AML-193 (cell line): ENCODE measurements at places on chromosomes 13 and 19.

DNA sequence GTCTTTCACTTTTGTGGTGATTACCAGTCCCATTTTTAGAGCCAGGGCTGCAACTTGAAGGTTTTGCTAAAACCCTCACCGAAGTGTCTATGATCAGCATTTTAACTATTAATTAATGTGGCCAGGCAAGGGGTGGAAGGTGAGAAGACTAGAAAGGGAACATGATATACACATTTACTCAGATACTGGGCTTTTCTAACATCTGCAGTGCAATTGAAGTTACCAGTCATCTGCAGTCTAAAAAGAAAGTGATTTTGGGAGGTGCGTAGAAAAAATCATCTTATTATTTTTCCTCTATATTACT lies 481 bp downstream of the ALOX5AP start:
- no peak for DNase-seq

- no peak for DNase-seq
These were observed 9.4 kb downstream of the SAMD4B start for GRCh38 chr19:39351537-39352064.

DNA sequence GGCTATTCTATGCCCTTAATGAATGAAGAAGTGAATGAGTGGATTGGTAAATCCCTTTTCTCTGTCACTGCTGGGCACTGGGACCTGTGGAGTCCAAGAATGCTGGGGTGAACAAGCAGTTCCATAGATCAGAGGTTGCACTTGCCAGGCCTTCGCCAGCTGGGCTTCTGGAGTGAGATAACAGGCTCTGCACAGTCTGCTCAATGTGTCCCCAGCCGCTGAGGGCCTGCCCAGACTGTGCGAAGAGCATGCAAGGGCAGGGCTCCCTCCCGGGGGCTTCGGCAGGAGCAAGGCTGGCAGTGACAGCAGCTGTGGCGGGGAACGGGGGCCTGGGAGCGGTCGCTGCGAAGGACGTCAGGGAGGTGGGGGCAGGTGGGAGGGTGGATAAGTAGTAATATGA lies 51.3 kb downstream of the ZNF536 start:
- DNase-seq = no peak

DNA sequence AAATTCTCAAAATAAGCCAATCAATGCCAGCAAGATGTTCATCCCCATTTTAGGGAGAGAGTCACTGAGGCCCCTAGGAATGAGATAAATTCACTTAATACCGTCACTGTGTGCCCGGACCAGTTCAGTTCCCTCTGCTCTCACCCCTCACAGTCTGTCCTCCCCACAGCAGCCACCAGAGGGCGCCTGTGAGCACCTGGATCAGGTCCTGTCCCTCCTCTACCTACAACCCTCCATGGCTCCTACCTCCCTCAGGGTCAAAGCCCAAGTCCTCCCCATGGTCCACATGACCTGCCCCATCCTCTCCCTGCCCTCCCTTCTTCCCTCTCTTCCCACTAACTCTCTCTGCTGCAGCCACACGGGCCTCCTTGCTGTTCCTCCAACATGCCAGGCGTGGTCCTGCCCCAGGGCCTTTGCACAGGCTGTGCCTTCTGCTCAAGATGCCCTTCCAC lies 42.0 kb upstream of the NFIC start:
- DNase-seq = no peak

GRCh38 chr19:29211562-29212355 lies 1.2 kb downstream of the UQCRFS1 start:
- no peak for DNase-seq

GRCh38 chr19:46015687-46016425 lies 7.0 kb downstream of the PGLYRP1 start:
- no peak for DNase-seq

- DNase-seq = no peak
These were observed 9.3 kb downstream of the TMEM143 start for GRCh38 chr19:48354332-48354992.

- no peak for DNase-seq
These were observed 184.8 kb downstream of the SHISA2 start for GRCh38 chr13:25867038-25867437.

DNA sequence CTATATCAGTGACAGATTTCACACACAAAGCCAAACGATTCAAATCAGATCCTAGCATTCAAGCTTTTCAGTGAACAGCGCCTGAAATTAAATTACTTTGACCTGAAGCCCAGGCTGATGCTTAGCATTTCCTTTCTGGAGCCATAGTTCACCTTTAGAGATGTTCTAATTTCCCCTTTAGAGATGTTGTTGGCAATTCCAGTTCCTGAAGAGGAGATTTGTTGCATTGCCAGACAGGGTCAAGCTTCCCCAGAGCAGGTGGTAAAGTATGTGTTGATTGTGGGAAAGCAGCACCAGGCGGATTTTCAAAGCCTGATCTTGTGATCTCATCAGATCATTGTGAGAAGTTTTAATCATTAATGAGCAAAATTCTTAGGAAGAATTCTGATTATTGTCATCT lies 609.8 kb upstream of the KLF12 start:
- no peak for DNase-seq

- DNase-seq = no peak
These were observed 117.9 kb upstream of the GPR12 start for GRCh38 chr13:26878438-26878837.

DNA sequence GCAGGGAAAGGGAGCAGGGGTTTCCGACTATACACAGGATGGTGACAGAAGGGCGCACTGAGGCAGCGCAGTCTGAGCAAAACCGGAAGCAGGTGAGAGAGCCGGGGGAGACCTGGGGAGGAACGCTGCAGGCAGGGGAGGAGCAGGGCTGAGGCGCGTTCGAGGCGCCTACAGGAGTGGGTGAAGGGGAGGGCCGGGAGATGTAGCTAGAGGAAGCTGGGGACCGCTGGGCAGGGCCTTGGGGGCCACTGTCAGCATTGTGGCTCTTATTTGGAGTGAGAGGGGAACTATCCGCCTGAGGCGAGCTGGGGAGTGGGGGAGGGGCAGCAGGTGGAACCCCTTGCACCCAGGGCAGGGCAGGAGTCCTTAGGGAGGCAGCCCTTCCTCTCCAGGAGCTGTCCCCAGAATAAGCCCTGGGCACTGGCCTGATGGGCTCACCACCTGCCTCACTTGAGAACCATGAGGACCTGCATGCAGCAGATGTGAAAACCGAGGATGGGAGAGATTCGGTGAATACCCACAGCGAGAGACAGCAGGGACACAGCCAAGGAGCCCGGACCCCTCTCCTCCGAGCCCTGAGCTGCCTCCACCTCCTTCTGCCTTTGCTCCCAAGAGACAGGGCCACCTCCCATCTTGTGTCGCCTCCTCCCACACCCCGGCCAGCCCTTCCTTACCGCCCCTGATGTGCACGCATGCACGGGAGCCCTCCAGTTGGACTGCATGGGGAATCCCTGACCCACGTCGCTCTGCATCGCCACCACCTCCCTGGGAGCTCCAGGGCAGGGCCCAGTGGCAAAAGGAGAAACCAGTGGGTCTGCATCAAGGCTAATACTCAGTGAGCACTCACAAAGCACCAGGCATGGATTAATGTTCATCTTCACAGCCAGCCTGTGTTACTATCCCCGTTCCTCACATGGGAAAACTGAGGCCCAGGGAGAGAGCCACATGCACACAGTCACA lies 10.3 kb downstream of the AKT2 start:
- no peak for DNase-seq

GRCh38 chr19:31430381-31430780 lies 81.1 kb upstream of the TSHZ3 start:
- no peak for DNase-seq

GRCh38 chr13:91046715-91047327 lies 300.7 kb upstream of the MIR17HG start:
- no peak for DNase-seq

GRCh38 chr13:77412116-77412635 lies 85.3 kb upstream of the MYCBP2 start:
- no peak for DNase-seq

DNA sequence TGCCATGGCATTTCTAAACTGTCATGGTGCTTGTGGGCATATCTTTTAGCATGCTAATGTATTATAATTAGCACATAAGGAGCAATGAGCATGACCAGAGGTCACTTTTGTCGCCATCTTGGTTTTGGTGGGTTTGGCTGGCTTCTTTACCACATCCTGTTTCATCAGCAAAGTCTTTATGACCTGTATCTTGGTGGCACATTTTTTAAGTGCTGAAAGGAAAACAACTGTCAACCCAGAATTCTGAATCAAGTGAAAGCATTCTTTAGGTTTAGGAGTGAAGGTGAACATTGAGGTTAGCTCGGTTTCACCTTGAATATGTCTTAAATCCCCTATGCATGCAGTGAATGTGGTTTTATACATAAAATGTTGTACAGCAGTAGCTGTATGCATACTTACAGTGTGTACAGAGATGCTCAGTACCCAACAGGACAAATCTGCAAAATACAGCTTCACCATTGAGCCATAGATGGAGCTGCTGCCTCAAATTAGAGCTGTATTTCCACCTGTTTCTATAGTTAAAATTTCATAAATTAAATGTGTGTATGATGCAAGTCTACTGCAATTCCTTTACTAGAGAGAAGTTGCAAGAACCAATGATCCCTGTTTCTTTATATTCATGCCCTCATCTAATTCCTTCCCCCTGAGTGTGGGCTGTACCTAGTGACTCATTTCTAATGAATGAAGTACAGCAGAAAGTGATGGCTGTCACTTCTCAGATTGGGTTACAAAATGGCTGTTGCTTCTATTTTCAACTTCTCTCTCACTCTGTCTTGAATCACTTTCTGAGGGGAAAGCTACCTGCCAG lies 25.2 kb upstream of the IGSF23 start:
- peak; percentile 44 for DNase-seq

DNA sequence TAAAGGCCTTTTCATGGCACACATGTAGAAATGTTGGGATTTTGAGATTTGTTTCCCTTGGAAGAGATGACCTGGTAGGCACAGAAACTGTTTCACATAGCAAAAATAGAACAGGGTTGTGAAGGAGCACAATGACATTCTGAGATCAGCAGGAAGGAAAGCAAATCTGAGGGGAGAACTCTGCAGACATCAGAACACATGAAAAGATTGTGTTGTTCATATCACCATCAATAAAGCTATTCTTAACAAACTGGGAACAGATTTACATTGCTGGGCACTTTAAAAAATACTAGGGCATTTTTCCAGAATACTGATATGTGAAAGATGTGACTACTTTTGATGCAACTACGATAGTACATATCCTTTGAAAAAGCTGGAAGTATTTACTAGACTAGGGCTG lies 481.7 kb downstream of the MYO16 start:
- DNase-seq = no peak

DNA sequence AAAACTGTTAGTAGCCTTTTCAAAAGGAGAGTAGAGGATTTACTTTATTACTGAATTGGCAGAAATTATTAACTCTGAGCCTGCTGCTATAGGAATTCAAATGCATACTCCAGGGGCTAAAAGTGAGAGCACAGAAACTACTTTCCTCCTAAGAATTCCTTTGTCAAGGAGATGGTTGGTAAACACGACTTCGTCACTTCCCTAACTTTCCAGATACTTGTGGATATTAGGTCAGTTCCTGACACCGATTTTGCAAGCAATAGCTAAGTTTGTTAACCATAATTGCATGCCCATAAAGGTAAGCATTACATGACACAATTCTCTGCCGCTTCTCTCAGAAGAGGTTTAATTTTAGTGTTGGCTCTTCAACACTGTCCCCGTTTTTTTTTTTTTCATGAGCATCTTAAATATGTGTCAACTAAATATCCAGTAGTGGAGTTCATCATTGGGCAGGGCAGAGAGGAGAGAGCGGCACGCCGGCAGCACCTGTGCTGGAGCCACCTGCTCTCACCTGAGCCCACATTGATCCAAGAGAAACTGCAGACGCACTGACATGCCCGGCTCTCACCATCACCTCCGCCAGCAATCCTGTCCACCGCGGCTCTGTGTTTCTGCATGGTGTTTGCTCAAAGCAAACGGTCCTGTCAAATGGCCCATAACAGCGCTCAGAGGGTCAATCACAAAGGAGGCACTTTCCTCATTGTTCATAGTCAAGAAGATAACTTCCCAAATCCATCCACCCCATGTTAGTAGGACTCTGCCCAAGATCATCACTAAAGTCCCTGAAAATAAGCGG lies 2.6 kb downstream of the MED26 start:
- no peak for DNase-seq

DNA sequence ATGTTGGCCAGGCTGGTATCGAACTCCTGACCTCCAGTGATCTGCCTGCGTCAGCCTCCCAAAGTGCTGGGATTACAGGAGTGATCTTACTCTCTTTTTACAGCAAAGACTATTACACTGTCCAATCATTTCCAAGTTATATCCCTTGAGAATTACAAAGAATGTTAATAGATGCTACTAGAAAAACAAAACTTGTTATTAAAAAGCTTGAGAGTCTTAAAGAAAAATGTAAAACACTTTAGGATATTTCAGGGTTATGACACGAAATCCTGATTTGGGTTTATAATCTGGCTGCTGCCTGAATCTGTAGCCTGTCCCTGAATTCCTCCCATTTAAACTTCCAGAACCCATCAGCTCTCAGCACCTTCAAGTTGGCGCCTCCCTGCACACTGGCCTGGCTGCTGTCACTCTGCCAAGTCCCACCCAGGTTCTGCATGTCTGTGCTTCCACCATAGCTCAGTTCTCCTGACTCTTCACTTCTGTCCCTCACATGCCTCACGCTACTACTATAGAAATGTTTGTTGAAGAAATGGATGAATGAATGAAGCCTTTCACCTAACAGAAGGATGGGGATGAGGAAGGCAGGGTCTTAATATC lies 55.8 kb upstream of the RFXAP start:
- no peak for DNase-seq

GRCh38 chr13:28492569-28493367 lies 2.2 kb downstream of the FLT1 start:
- peak; percentile 26 for DNase-seq
